Body of pancreas (tissue), 4 donors: ENCODE measurements at places on chromosomes 4 and X. TPM values are rescaled to one million over a fixed set of nuclear protein-coding genes. Genes with fewer than 3 reads are reported as not detected.
A peak's percentile ranks its signal among the peaks of the same experiment; 100 is the strongest.

The MTNR1A gene
- total RNA-seq: 1.6 TPM

The PABPC4L gene
- 0.33 TPM for total RNA-seq

The CRLF2 gene
- not detected for total RNA-seq

DNA sequence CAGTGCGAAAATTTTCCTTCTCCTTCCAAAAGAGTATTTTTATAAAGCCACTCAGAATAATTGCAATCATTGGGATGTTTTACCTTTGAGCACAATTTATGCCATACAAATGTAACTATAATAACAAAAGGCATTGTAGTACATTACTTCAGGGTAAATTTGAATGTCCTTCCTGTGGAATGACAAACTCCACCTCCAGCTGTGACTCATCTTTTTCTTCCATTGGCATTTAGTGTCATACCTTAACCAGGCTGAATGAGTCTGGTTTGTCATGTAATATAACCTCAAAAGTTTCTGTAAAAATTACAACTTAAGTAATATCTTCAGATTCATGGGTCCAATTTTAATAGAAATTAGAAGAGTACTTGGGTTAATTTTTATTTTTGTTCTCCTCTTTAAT, 93.3 kb downstream of the TMEM47 start:
- DNase-seq: no peak
- H3K36me3 ChIP-seq: no peaks in the 10 kb centered on the region
- no peaks in the 10 kb centered on the region for H3K27me3 ChIP-seq
- no peak overlapping the region for H3K27ac ChIP-seq
- no peaks in the 10 kb centered on the region for H3K4me1 ChIP-seq
- H3K4me3 ChIP-seq: no peak overlapping the region

GRCh38 chrX:20015945-20016615, 25.2 kb upstream of the BCLAF3 start:
- H3K4me3 ChIP-seq: no peak overlapping the region
- no peak for DNase-seq
- no peaks in the 10 kb centered on the region for H3K27me3 ChIP-seq
- no peak overlapping the region for H3K27ac ChIP-seq

DNA sequence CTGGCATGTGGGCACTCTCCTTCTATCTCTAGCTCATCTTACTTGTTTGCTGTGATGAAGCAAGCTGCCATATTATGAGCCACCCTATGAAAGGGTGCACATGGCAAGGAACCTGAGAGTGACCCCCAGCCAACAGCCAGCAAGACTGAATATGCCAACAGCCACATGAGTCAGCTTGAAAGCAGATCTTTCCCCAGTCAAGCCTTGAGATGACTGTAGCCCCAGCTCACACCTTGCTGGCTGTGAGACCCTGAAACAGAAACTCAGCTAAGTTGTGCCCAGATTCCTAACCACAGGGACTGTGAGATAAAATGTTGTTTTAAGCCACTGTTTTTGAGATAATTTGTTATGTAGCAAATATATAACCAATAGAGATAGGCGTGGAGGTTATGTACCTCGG, 36.2 kb downstream of the KDM5C start:
- no peaks in the 10 kb centered on the region for H3K4me1 ChIP-seq
- no peaks in the 10 kb centered on the region for H3K36me3 ChIP-seq
- H3K4me3 ChIP-seq: no peak overlapping the region
- no peak overlapping the region for H3K27ac ChIP-seq

GRCh38 chr4:176964116-176964691, 171.5 kb upstream of the VEGFC start:
- no peak for DNase-seq
- H3K27me3 ChIP-seq: no peaks in the 10 kb centered on the region
- H3K36me3 ChIP-seq: no peaks in the 10 kb centered on the region
- H3K4me3 ChIP-seq: no peak overlapping the region

GRCh38 chr4:180189666-180190065, 2053.5 kb upstream of the TENM3 start:
- H3K4me3 ChIP-seq: no peak overlapping the region
- H3K27me3 ChIP-seq: no peaks in the 10 kb centered on the region
- no peaks in the 10 kb centered on the region for H3K36me3 ChIP-seq
- no peak overlapping the region for H3K27ac ChIP-seq

- no peaks in the 10 kb centered on the region for H3K27me3 ChIP-seq
- no peaks in the 10 kb centered on the region for H3K4me1 ChIP-seq
- H3K27ac ChIP-seq: no peak overlapping the region
- no peaks in the 10 kb centered on the region for H3K36me3 ChIP-seq
- H3K4me3 ChIP-seq: no peak overlapping the region
- no peak for DNase-seq
These were observed 863.2 kb downstream of the TRIML1 start for GRCh38 chr4:189002475-189002874.

DNA sequence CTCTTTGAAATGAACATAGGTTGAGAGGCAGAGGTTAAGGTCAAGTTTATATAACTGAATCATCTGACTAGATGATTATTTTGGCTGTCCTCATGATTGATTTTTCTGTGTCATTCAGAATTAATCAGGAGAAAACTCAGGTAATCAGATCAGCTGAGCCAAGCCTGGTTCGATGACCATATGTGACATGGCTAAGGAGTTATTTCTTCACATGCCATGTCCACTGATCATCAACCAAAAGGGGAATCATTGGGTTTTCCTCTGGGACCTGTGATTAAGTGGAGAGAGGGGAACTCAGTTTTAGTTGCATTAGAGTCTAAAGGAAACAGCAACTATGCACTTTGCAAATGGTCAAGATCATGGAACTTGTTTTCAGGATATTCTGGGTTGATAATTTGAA, 20.3 kb upstream of the PACRGL start:
- no peaks in the 10 kb centered on the region for H3K4me1 ChIP-seq
- no peak overlapping the region for H3K27ac ChIP-seq
- no peaks in the 10 kb centered on the region for H3K36me3 ChIP-seq
- H3K27me3 ChIP-seq: no peaks in the 10 kb centered on the region

GRCh38 chr4:101037938-101038413, 309.4 kb downstream of the PPP3CA start:
- no peaks in the 10 kb centered on the region for H3K36me3 ChIP-seq
- H3K4me3 ChIP-seq: no peak overlapping the region
- no peak overlapping the region for H3K27ac ChIP-seq
- DNase-seq: no peak

DNA sequence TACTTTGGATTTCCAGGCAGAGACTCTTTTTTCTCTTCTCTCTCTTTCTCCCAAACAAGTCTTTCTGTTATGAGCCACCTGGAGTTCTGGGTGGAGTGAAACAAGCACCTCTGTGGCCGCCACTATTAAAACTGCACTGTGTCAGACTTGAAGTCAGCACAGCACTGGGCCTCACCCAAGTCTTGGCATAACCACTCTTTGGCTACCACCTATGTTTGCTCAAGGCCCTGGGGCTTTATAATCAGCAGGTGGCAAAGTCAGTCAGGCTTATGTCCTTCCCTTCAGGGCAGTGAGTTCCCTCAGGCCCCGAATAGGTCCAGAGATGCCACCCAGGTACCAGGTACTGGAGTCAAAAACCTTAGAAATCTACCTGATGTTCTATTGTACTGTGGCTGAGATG, 52.4 kb downstream of the ITIH6 start:
- H3K27me3 ChIP-seq: no peaks in the 10 kb centered on the region
- peaks cover 14% of the 10 kb centered on the region for H3K4me1 ChIP-seq
- peak; percentile 47 for DNase-seq
- H3K4me3 ChIP-seq: no peak overlapping the region
- H3K27ac ChIP-seq: no peak overlapping the region

DNA sequence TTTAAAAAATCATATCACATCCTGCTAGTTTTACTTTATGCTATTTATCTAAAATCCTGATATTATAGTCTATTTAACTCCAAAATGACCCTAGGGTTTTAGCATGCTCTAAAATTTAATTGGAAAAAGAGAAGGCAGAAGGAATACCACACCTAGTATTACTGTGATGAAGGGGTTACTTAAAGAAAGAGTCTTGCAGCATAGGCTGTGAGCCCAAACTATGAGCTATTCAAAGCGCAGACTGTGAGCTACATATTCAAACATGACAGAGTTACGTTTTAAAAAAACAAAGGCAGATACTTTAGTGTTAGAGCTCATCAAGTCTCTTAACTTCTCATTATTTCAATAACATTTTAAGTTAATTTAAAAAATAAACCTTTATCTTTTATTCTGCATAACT, 247.7 kb upstream of the ETNPPL start:
- no peak overlapping the region for H3K4me3 ChIP-seq
- no peaks in the 10 kb centered on the region for H3K36me3 ChIP-seq
- H3K4me1 ChIP-seq: no peaks in the 10 kb centered on the region
- no peak for DNase-seq

GRCh38 chr4:72031868-72032608, at the start of gene NPFFR2:
Gene NPFFR2 (plus strand): TSS chr4:72032000. CDS start chr4:72128592, 96,592 bp downstream.
- no peak within 1 kb of the TSS for H3K27ac ChIP-seq
- H3K36me3 ChIP-seq: no peaks in the 10 kb centered on the region
- DNase-seq: peak; percentile 2
- H3K4me1 ChIP-seq: peaks cover 9% of the 10 kb centered on the region
- H3K27me3 ChIP-seq: no peaks in the 10 kb centered on the region

DNA sequence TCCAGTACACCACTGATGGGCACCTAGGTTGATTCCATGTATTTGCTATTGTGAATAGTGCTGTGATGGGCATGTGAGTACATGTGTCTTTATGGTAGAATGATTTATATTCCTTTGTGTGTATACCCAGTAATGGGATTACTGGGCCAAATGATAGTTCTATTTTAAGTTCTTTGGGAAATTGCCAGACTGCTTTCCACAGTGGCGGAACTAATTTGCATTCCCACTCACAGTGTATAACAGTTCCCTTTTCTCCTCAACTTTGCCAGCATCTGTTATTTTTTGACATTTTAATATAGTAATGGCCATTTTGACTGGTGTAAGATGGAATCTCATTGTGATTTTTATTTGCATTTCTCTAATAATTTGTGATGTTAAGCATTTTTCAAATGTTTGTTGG, 25.9 kb downstream of the CC2D2A start:
- H3K27me3 ChIP-seq: no peaks in the 10 kb centered on the region
- no peak for DNase-seq
- no peaks in the 10 kb centered on the region for H3K4me1 ChIP-seq
- H3K4me3 ChIP-seq: no peak overlapping the region
- no peaks in the 10 kb centered on the region for H3K36me3 ChIP-seq
- no peak overlapping the region for H3K27ac ChIP-seq

GRCh38 chr4:145819853-145820181, 118.8 kb downstream of the ZNF827 start:
- no peak overlapping the region for H3K27ac ChIP-seq
- no peaks in the 10 kb centered on the region for H3K4me1 ChIP-seq
- DNase-seq: no peak
- no peaks in the 10 kb centered on the region for H3K27me3 ChIP-seq
- no peaks in the 10 kb centered on the region for H3K36me3 ChIP-seq

GRCh38 chr4:24010994-24011393, 121.1 kb upstream of the PPARGC1A start:
- no peak for DNase-seq
- H3K27ac ChIP-seq: no peak overlapping the region
- H3K27me3 ChIP-seq: no peaks in the 10 kb centered on the region
- no peak overlapping the region for H3K4me3 ChIP-seq
- no peaks in the 10 kb centered on the region for H3K4me1 ChIP-seq

GRCh38 chr4:45971108-45971507, 152.7 kb downstream of the GABRG1 start:
- H3K36me3 ChIP-seq: no peaks in the 10 kb centered on the region
- no peak overlapping the region for H3K4me3 ChIP-seq
- DNase-seq: no peak
- H3K27me3 ChIP-seq: no peaks in the 10 kb centered on the region
- H3K27ac ChIP-seq: no peak overlapping the region

DNA sequence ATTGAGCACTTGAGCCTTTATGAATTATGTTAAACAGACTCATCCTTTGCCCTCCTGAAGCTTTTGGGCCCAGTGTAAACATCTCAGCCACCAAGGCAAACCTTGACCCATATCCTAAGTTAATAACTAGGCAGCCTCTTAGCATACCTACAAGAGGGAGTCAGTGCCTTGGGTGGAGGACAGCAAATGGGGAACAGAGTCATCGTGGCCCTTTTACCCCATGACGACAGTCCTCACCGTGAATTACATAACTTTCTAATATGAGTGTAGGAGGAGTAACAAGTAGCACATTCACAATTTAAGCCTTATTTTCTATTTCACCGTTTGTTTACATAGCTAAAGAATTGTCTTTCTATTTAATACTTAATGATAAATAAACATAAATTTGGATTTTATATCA, 16.8 kb downstream of the CLDN22 start:
- no peaks in the 10 kb centered on the region for H3K36me3 ChIP-seq
- no peak overlapping the region for H3K27ac ChIP-seq
- DNase-seq: no peak

GRCh38 chrX:64975491-64975890, 759 bp downstream of the ZC4H2 start:
- DNase-seq: peak; percentile 22
- peaks cover 5% of the 10 kb centered on the region for H3K4me1 ChIP-seq
- no peaks in the 10 kb centered on the region for H3K27me3 ChIP-seq
- H3K4me3 ChIP-seq: no peak overlapping the region
- no peaks in the 10 kb centered on the region for H3K36me3 ChIP-seq
- H3K27ac ChIP-seq: no peak overlapping the region

- no peaks in the 10 kb centered on the region for H3K4me1 ChIP-seq
- no peaks in the 10 kb centered on the region for H3K36me3 ChIP-seq
- DNase-seq: no peak
- no peak overlapping the region for H3K4me3 ChIP-seq
These were observed 130.0 kb downstream of the RBM46 start for GRCh38 chr4:154911097-154911496.

DNA sequence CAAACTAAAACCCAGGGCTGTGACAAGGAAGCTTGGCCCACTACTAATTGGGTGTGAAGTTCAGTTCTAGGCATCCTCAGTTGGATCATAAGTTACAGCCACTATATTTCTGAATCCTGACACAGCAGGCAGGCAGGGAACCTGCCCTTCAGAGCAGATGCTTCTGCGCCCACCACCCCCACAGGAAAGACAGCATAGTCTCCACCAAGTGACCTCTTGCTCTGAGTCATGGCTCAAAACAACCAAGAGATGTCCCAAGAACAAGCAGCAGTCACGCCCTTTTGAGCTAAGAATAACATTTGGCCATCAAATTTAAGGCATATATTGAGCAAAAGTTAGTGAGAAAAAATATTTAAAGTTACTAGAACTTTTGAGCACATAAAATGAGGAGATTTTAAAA, 170.7 kb upstream of the SMARCAD1 start:
- no peak for DNase-seq
- no peaks in the 10 kb centered on the region for H3K27me3 ChIP-seq
- H3K36me3 ChIP-seq: no peaks in the 10 kb centered on the region
- H3K4me1 ChIP-seq: no peaks in the 10 kb centered on the region
